ENCODE measurements at places on chromosomes 11 and 22.
A peak's percentile ranks its signal among the peaks of the same experiment; 100 is the strongest.

DNA sequence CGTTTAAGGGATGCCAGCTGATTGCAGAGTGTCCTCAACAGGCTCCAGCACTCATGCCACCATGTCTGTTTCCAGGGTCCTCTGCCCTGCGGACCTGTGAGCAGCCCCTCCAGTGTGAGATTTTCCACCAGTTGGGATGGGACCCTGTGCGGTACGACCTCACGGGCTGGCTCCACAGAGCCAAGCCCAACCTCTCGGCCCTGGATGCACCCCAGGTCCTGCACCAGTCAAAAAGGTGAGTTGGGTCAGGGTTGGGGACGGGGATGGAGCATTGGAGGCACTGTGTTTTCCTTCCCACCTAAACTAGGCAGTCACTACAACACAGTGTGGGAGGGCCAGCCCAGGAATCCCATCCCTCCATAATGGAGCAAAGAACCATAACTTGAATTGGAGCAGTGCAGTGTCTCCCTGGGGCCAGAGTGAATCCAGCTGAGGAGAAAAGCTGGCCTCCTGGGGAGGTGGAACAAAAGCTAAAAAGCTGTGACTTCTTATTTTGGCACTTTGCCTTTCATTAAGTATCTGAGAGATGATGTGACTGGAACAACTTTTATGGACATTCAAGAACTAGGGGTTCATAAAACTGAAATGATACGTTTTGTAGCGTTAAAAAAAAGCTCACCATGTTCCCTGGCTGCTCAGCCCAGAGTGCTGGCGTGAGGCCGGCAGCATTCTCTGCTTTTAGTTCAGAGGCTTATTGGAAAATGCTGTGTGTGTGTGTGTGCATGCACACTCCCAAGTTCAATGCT, 101.8 kb downstream of the MYO18B start:
- no peak for DNase-seq

DNA sequence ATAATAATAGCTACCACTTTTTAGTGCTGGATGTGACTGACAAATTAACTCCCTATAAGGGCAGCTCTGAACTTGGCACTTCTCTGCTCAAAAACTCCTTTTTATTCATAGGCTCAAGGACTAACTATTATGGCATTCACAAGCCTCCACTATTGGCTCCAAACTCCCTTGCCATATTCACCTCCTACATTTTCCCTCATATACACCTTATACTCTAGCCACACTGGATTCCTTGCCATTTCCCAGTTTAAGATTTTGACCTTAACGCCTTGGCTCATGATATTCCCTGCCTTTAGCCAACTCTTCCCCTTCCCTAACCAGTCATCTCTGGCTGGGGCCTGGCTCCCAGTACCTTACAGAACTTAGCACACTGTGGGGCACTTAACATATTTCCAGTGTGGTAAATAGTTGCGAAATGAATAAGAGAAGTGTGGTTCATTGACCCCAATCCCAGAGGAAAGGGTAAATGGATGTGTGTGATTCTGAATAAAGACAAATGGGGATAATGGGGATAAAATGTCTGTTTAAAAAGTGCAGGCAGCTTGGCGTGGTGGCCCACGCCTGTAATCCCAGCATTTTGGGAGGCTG, 40.0 kb upstream of the SORL1 start:
- no peak for DNase-seq

DNA sequence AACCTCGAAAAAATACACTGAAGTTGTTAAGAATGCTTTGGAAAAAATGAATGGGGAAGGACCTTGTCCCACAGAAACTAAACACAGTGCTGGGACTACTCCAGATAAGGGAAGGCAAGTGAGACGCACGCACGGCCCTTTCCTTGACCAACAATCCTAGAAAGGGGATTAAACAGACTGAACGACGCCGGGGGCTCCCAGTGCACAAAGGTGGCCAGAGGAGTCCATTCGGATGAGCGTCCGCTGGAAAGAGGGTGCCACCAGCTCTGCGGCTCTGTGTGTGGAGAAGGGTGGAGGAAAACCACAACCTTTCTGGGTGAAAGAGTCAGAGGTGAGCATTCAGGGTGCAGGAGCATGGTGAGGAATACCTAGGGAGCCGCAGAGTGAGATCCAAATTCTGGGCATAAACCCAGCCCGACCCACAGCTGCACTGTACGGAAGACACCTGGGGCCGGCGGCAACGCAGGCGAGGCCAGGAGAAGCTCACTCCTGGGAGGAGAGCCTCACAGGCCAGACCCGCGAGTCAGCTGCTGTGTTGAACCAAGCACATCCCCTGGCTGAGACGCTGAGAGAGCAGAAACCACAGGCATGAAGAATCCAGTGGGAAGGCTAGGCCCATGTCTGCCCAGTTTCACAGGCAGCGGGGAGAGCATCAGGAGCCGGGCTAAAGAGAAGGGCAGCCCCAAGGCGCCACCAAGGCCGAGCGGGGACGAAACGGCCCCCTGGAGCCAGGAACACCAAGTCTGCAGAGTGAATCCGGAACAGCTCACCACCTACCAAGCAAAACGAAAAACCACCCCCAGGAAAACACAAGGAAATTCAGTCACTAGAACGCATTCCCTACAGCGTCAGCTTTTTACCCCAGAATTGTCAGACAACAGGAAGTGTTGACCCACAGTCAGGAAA, 177.1 kb downstream of the BRD1 start:
- DNase-seq: no peak

- DNase-seq: peak; percentile 72
Observed at GRCh38 chr11:3950996-3951660, 95.7 kb downstream of the STIM1 start.

GRCh38 chr11:93476796-93477195, 66.4 kb downstream of the SMCO4 start:
- no peak for DNase-seq

DNA sequence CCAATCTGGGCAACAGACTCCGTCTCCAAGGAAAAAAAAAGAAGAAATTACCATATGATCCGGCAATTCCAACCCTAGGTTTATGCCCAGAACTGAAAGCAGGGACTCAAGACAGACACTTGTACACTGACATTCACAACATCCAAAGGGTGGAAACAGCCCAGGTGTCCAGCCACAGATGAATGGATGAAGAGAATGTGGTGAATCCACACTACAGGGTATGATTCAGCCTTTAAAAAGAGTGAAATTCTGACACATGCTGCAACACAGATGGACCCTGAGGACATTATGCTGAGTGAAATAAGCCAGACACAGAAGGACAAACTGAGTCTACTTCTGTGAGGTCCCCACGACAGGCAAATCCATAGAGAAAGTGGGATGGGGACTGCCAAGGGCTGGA, 43.9 kb downstream of the SGSM3 start:
- DNase-seq: no peak

GRCh38 chr11:3130269-3131071, 34.6 kb downstream of the OSBPL5 start:
- DNase-seq: no peak

DNA sequence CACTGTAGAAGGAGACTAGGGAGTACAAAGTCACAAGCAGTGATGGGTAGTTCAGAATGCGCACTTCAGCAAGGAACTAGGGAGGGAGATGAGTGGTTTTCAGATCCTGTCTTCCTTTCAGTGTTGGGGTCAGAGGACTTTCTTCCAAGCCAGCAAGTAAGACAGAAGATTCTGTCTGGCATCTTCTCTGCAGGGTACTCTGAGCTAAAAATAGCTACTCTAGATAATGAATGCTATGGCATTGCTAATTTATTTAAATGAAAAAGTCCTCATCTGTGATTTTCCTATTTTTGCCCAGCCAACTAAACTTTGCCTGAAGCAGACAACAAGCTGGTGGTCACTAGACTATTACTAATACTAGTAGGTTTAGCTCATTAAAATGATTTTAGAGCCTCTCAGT, 18.3 kb upstream of the ARL14EP start:
- no peak for DNase-seq

DNA sequence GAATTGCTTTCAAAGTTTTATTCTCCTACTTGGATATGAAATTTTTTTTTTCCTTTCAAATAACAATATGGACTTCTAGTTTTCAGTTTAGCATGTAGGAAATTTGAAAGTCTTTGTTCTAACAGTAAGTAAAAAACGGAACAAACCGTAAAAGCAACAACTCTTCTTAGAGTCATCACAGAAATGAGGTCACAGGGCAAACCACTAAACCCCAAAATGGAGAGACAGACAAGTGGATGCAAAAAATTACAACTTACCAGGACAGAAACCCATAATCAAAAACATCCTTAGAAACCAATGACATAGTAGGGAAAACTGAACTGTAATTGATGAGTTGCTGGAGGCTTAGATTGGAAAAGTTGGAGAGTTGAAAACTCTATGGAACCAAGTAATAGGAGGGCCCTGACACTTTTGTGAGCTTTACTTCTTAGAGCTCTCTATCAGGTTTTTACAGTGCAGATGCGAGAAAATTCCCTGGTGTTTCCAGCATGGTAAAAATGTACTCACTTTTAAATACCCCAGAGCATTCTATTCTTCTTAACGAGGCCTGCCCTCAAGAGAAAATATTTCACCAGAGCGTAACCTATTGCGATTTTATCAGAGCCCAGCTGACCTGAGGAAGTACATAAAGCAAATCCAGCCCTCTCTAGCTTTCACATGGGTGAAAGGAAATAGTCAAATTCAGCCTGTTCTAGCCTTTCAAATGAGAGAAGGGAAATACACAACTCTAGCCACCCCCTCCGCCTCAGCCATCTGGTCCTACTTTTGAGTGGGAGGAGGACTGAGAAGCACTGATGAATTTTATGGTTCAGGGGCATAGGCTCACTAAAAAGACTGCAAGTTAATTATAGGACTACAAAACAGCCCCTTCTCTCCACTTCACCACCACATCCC, 39.1 kb downstream of the CASP12 start:
- DNase-seq: no peak

GRCh38 chr11:95358511-95359340, 127.7 kb upstream of the SESN3 start:
- DNase-seq: no peak

DNA sequence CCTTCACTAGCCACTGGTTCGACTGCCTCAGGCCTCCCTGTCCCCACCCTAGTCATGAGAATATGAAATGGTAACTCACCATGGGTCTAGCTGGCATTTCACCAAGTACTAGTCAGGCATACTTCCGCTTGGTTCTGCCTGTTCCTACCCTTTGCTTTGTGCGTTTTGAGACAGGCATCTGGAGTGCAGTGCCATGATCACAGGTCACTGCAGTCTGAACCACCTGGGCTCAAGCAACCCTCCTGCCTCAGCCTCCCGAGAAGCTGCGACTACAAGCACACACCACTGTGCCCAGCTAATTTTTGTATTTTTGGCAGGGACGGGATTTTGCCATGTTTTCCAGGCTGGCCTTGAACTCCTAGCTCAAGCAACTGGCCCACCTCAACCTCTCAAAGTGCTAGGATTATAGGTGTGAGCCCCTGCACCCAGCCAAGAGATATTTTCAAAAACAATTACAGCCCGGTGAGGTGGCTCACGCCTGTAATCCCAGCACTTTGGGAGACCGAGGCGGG, 14.1 kb downstream of the HRAS start:
- DNase-seq: no peak

GRCh38 chr11:99934008-99934407, 753.1 kb upstream of the ARHGAP42 start:
- DNase-seq: no peak

GRCh38 chr11:134125507-134125906, 56.6 kb downstream of the JAM3 start:
- no peak for DNase-seq

- no peak for DNase-seq
Observed at GRCh38 chr22:23204541-23205157, 24.3 kb downstream of the BCR start.
